ENCODE measurements at places on chromosomes 7 and 10. TPM values are rescaled to one million over a fixed set of nuclear protein-coding genes. Genes with fewer than 3 reads are reported as not detected.

DNA sequence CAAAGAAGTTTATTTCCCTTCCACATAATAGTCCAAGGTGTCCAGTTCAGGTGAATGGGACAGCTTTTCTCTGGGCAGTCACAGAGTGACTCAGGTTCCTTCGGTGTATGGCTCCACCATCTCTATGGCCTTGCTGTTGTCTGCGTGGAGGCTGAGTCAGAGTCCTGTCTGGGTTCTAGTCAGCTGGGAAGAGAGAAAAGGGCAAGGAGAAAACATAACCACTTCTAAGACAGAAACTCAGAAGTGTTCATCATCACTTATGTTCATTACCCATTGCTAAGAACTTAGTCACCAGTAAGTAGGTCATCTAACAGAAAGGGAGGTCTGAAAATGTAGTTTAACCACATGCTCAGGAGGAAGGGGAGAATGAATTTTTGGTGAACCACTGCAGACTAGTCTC is 32.4 kb upstream of the CCDC7 start:
- no peak overlapping the region for H3K27ac ChIP-seq
- no peaks in the 10 kb centered on the region for H3K36me3 ChIP-seq
- no peaks in the 10 kb centered on the region for H3K27me3 ChIP-seq
- peaks cover 9% of the 10 kb centered on the region for H3K4me1 ChIP-seq
- no peak for DNase-seq
- no peak overlapping the region for H3K4me3 ChIP-seq

Gene NRBF2
- 24.8 TPM for total RNA-seq

DNA sequence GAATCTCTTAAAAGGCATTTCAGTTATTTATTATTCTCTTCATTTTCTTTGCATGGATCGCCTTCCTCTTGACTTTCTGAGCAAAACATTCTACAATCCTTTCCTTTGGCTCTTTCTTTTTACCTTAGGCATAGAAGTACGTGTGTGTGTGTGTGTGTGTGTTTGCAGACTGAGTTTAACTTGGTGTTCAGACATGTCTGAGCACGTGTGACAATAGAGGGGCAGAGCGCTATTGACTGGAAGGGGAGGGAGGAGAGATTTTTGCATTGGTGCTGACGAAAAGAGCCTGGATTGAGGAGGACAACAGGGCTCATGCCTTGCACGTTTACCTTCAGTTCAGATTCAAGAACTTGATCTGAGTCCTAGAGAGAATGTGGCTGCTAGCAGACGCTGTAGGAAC is 129.8 kb downstream of the SEC23IP start:
- DNase-seq: no peak
- H3K4me1 ChIP-seq: no peaks in the 10 kb centered on the region
- peaks cover 29% of the 10 kb centered on the region for H3K27me3 ChIP-seq
- no peak overlapping the region for H3K27ac ChIP-seq
- no peaks in the 10 kb centered on the region for H3K36me3 ChIP-seq

DNA sequence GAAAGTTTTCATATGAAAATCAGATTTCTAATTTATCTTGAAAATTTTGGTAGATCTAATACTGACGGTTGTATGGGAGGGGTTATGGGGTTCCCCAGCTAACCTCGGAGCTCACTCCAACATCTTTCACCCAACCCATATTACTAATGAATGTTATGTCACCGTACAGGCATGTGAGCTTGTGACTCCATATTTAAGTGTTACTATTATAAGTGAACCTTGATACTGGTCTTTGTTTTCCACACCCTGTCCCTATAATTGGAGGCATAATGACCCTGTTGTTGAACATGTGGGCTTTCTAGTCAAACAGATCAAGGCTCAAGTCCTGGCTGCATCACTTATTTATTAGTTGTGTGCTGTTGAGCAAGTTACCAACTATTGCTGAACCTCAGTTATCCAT is 27.2 kb downstream of the WDFY4 start:
- H3K27me3 ChIP-seq: peaks cover 8% of the 10 kb centered on the region
- H3K27ac ChIP-seq: no peak overlapping the region
- H3K4me3 ChIP-seq: no peak overlapping the region
- no peaks in the 10 kb centered on the region for H3K36me3 ChIP-seq
- H3K4me1 ChIP-seq: no peaks in the 10 kb centered on the region
- DNase-seq: no peak

GRCh38 chr10:119896937-119897770 is 4.6 kb downstream of the SEC23IP start:
- no peak overlapping the region for H3K27ac ChIP-seq
- DNase-seq: no peak
- no peak overlapping the region for H3K4me3 ChIP-seq
- H3K27me3 ChIP-seq: no peaks in the 10 kb centered on the region
- H3K36me3 ChIP-seq: peaks cover 9% of the 10 kb centered on the region

- peak; percentile 80 for DNase-seq
- H3K36me3 ChIP-seq: no peaks in the 10 kb centered on the region
- H3K4me1 ChIP-seq: peaks cover 13% of the 10 kb centered on the region
- H3K27me3 ChIP-seq: no peaks in the 10 kb centered on the region
Observed at GRCh38 chr10:91587710-91588638, 44.9 kb downstream of the PPP1R3C start.

DNA sequence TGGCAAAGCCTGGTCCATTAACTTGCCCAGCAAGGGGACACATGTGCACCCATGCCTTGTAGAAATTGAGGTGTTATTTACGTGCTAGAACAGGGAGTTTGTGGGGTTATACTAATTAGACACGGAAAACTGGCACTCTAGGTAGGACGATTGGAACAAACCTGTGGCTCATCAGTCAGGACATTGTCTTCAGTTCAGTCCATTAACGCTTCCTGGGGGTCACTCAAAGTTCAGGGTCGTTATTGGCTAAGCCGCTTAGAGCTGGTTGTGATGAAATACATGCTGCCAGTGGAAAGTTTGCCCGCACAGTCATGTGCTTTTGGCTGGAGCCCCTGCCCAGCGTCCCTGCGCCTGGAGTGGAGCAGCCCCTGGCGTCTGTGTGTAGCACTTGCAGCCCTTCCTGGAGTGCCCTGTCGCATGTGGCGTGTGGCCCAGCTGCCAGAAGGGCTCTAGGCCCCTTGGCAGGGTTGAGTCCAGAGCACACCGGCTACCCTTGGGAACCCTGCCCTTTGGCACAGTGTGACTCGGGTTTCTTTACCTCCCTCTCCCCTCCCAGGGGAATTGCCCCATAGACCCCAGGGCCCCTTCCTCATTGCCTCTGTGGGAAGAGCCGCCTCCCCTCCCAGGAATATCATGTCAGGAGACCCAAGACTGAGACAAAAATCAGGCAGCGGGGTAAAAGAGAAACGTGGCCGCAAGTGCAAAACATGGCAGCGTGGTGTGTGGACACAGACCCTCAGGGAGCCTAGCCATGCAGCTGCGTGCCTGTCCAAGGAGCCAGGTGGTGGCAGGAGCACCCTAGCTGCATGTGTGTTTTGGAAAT is 9.8 kb downstream of the ZNF775 start:
- no peak overlapping the region for H3K4me3 ChIP-seq
- no peaks in the 10 kb centered on the region for H3K27me3 ChIP-seq
- no peak for DNase-seq
- peaks cover 7% of the 10 kb centered on the region for H3K36me3 ChIP-seq
- peaks cover 2% of the 10 kb centered on the region for H3K4me1 ChIP-seq

DNA sequence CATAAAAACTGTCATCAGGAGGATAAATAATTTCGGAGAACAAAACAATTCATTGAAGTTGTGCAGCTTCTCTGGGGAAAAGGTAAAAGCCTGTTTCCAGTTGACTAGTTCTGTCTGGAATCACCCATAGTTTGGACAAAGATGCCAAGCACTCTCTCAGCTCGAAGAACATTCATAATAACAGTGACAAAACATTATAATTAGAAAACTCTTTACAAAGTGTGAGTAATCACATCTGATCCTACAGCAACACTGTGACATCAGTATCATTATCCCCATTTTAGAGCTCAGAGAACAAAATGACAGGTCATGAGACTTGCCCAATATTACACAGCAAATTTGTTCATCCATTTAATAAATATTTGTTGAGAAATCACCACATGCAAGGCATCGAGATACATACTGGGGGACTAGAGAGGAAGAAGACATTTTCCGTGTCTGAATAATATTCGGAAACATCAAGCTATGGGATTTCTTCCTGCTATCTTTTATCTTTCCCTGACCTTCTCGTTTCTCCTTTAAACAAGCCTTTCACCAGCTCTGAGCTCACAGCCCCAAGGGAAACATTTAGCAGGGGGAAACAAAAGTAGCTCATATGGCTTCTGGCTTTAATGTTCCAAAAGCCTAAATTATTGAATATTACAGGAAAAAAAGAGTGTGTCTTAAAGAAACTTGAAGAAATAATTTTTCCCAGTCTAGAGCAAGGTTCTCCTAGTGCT is 123.3 kb upstream of the GHITM start:
- no peaks in the 10 kb centered on the region for H3K27me3 ChIP-seq
- no peak overlapping the region for H3K4me3 ChIP-seq
- no peak for DNase-seq

DNA sequence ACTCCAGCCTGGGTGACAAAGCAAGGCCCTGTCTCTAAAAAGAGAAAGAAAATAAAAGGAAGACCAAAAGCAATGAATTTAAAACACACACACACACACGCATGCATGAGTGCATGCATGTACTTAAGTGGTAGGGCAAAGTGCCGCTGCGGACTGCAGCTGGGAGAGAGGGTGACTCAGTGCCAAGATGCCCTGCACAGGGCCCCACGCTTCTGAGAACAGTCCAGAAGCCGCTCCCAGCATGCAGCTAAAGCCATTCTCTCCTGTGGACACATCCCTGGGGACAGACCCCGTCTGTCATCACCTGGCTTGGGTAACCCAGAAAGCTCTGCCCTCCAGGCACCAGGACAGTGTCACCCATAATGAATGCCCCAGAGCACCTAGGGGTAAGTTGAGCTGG is 61.0 kb upstream of the MYL10 start:
- no peak overlapping the region for H3K4me3 ChIP-seq
- H3K27ac ChIP-seq: no peak overlapping the region
- no peak for DNase-seq

Gene RSPH10B2
- total RNA-seq: 0.34 TPM

Measured in A673 (cell line).